ENCODE measurements at places on chromosomes 3 and 15. TPM values are rescaled to one million over a fixed set of nuclear protein-coding genes. Genes with fewer than 3 reads are reported as not detected.

NUP210 gene
- total RNA-seq: 144 TPM

RBP2 gene
- not detected for total RNA-seq

P2RY14 gene
- 0.34 TPM for total RNA-seq

PLA2G4E gene
- not detected for total RNA-seq

NUDT16 gene
- total RNA-seq: 8.8 TPM
